ENCODE measurements at places on chromosomes 4 and X. TPM values are rescaled to one million over a fixed set of nuclear protein-coding genes. Genes with fewer than 3 reads are reported as not detected.

- DNase-seq: no peak
Measured at GRCh38 chr4:6560416-6561172, 14.4 kb upstream of the MAN2B2 start.

DNA sequence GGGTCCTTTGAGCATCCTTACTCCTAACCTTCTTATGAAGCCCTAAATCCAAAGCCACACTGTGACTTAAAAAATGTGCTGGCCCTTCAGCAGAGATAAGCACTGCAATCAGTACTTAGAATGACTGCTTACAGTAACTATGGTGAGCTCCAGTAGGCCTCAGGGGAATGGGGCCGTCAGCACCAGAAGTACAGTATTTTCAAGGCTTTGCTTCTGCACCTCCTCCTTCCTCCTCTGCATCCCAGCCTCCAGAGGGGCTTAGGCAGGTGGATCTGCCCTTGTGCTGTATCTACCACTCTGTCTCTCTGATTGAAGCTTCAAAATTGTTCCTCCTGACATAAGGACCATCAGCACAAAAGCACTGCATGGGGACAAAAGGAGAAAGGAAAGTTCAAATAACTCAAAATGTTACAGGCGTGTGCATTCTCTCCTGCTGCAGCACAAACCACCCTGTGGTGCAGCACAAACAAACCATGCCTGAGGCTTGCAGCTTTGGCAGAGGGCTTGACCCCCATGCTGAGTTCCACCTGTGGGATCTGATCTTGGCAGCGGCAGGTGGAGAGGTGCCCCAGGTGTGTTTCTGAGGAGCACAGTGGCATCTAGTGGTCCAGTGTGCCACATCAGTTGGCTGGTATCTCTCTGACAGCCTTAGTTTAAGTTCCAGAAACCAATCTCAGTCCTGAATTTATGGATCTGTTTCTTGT is 164.7 kb downstream of the SOWAHB start:
- DNase-seq: no peak

DNA sequence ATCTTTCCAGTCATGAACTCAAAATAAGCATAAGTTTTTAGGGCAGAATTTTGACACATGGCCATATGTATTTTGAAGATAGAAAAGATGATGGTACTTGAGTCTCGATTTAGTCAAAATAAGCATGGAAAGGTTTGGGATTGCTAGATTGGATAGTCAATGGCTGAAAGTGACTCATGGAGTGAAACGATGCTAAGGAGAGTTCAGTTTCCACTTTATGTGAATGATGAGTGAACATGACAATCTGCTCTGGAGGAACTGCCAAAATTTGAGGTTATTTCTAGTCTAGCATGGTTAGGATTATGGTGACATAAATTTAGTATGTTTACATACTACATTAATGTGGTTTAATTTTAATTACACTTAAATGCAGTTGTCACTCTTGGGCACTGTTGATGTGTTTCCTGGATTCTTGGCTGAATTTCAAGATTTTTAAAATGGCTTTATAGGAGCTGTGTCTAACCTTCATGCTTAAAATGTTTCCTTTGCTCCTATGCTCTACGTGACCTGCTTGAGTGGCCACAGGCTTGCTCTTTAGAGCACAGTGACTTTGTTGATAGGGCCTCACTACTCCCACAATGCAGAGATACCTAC is 17.1 kb downstream of the DDX3X start:
- no peak for DNase-seq

- no peak for DNase-seq
Measured at GRCh38 chrX:21985332-21985777, 44.8 kb downstream of the SMS start.

GRCh38 chrX:66162331-66162822 is 1.7 kb upstream of the HEPH start:
- no peak for DNase-seq

- no peak for DNase-seq
Measured at GRCh38 chrX:111892375-111892774, 16.4 kb downstream of the TRPC5OS start.

GRCh38 chrX:69046996-69047490 is 118.2 kb downstream of the PJA1 start:
- no peak for DNase-seq

DNA sequence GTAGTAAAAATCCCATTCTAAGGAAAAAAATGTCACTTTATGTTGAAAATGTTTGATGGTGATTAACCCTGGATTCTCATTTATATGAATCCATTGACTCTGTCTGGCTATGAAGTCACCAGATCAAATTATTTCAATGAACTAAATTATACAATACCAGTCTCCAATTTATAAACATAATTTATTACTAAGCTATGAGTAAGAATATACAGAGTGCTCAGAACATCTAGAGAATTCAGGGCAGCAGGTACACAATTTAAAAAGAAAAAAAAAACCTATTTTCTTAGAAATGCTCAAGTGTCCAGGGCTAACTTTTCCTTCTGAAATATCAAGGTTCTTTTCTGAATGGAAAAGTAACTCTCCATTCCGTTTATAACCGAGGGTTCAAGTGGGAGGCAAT is 48.6 kb downstream of the VEGFC start:
- no peak for DNase-seq

GRCh38 chr4:178165951-178166308 is 723.7 kb upstream of the AGA start:
- DNase-seq: no peak

Gene XG
- total RNA-seq: 0.33 TPM
